HFFc6 (cell line): ENCODE measurements at places on chromosomes 13 and 19. TPM values are rescaled to one million over a fixed set of nuclear protein-coding genes. Genes with fewer than 3 reads are reported as not detected.

PRR20B gene
- total RNA-seq, result not detected in 3 replicates

DNA sequence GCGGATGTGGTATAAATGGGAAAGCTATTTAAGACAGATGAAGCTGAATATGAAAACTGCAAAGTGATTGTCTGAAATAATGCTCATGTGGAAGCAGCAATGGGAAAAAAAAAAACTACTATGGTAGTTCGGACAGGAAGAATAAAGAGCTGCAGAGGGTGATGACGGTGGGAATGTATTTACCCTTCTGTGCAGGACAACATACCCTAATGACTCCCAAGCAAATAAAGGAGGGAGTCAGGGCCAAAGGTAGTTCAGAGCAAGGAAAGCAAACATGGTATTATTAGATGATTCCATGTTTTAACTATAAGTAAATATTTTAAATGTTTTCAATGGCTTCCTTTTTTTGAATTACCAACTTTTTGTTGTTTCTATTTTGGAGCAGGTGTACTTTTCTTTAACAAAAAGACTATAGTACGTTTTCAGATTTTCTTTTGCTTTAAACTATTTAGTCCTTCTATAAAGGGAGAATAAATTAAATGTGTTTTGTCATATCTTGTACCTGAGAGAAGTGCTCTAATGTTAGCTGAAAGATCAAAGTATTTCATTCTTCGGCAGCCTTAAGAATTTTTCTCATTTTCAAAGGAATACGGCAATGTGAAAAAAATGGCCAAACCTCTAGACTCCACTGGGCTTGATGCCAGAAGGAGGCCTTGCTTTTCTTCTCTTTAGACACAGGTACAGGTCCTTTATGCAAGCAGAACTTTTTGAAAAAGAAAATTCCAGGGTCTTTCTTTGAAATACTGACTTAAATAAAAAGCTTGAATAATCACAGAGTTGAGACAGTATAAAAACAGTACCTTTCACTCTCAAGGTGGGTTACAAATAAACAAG lies 67.8 kb upstream of the ZDHHC20 start:
- no peak for DNase-seq

- DNase-seq, result no peak
Measured at GRCh38 chr19:17418710-17419109, 1.1 kb upstream of the MVB12A start.

DNA sequence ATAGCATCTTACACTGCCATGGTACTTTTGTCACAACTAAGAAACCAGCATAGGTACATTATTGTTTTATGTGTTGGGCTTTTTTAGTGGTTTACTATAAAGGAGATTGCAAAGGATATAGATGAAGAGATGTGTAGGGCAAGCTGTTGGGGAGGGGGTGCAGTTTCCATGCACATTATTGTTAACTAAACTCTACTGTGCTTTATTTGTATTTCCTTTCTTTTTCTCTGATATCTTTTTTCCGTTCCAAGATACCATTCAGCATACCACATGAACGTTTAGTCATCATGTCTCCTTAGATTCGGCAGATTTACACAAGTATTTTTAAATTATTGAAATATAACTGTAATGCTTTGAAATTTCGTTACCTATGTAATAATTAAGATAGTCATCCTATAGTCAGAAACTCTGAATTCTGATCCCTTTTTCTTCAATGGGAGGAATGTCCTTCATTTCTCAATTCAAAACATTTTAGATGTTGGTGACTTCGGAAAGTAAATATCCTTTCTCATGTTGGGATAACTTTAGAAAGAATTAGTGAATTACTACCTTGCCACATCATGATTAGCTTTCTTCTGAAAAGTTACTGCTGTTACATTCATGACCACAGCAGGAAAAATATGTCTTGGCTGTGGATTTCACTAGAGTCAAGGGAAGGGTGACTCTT lies 82.8 kb downstream of the FRY start:
- no peak for DNase-seq

GRCh38 chr19:55694241-55694655 lies 19.2 kb downstream of the EPN1 start:
- no peak for DNase-seq

- no peak for DNase-seq
Measured at GRCh38 chr13:68304286-68304893, 1074.3 kb upstream of the PCDH9 start.
